ENCODE measurements at places on chromosomes 1 and 21.

DNA sequence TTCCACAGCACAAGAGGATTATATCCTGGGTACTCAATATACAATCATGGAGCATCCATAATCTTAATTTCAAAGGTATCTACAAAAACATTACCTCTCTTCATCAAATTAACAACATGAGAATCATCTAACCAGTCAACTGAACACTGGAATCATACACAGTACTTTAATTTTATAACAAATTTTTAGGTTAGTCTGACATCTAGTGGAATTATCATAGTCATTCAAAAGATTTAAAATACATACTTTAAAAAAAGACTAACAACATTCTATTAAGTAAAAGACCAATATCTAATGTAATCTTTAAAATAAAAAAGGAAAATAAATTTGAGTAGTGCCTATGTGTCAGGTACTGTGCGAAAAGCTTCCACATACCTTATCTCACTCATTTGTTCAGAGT lies 16.8 kb upstream of the SH3GLB1 start:
- no peak for DNase-seq

DNA sequence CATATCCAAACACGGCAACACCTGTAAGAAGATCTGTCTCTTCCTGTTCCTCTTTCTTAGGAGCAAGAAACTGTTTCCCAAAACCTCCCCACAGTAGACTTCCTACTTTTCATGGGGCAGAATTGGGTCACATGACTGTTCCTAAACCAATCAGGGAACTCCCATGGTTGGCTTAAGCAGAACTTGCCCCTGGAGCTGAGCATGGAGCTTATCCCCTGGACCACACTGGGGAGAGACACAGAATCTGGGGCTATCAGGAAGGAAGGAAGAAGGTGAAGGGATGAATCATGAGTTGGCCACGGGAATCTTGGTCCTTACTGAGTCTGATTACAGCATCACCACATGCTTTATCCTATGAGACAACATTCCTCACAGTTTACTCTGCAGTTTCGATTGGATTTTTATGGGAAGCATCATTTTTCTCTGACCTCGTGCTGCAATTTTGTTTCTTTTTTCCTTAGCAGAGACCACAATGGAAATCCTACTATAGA lies 81.8 kb downstream of the CDC7 start:
- DNase-seq = no peak

DNA sequence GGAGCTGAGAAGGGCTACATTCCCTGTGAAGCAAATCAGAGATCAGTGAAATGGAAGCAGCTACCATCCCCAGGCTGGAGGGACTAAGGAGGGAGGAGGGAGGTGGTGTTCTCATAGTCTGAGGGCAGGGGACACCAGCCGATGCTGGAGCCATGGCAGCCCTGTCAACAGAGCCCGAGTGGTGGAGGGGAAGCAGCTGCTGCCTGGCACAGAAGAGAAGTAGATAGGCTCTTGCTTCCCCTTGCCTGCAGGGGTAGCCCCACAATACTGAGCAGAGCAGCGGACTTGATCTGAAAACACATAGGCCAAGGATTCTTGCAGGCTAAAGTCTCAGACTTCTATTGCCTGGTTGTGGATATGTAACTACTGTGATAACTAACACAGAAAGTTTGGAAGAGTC lies 255.1 kb downstream of the FGGY start:
- no peak for DNase-seq

DNA sequence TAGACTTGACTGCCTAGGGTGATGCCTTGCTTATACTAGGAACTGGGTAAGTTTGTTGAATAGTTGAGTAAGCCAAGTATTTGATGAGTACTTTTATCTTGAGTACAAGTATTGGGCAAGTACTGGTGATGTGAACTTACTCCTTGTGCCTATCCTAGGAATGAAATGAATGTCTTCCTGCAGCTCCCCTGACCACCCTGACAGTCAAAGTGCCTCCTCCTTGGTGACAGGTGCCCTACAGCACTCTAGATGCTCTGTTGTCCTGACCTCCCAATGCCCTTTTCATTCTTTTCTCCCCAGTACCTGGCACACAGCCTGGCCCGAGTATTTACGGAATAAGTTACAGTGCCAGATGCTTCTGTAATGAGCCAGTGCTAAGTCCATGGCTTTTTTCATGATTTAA lies 25.5 kb downstream of the PCSK9 start:
- no peak for DNase-seq

DNA sequence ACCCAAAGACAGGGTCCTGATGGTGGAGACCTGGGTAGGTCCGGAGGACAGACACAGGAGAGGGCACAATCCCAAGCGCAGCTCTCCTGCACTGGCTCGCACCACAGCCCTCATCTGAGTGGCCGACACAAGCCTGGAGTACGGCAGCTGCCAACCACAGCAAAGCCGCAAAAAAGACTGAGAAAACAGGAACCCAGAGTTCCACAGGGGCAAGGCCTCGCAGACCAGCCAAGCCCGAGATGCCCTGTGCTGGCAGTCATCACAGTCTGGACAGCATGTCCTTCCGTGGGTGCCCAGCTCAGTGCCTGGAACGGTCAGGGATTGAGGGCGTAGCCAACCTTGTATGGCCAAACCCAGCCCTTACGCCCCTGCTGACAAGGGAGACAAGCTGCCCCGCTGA lies 11.4 kb downstream of the ZBTB48 start:
- no peak for DNase-seq

- DNase-seq = no peak
Observed at GRCh38 chr1:74412244-74412643, 100.2 kb downstream of the LRRC53 start.

- no peak for DNase-seq
Observed at GRCh38 chr1:33097137-33097611, 16.2 kb downstream of the AZIN2 start.

DNA sequence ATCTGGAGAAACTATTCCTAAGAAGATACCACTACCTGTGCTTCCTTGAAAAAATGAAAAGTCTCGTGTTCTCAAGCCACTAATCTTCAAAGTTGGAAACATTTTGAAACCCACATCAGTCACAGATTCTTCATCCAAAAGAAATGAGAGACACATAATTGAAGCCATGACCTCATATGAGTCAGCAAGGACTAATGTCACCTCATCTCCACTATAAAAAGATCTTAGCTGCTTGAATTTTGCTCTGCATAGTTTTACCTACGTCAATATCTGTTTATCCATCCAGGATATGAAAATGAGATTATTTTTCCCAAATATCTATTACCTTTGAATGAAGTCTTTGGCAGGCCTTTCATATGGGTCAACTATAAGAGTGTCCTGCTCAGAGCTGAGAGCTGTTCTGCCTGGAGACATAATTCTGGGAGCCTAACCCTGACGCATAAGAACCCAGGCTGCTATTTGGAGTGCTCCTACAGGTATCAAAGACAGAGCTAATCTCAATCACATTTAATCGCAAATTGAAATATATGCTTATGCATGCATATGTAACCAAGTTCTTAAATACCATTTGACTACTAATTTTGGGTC lies 312.5 kb upstream of the PKN2 start:
- peak; percentile 3 for DNase-seq

- peak; percentile 32 for DNase-seq
Observed at GRCh38 chr1:32063261-32063681, 9.5 kb upstream of the TMEM39B start.

DNA sequence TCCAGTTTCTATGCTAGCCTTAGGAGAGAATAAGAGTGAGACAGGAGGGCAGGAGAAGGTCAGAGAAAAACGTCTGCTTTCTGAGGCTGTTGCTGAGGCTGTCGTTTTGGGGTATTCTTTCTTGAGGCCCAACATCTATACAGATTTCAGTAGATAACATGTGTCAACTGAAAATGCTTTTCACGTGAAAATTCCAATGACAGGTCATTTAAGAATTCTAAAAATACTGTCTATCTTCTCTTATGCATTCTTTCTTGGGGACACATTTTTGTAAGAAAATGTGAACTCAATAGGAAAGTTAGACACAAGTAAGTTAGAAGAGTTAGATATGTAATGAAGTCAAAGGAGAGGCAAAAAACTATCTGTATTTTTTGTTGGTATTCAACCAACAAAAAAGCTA lies 150.8 kb downstream of the TGFB2 start:
- no peak for DNase-seq

DNA sequence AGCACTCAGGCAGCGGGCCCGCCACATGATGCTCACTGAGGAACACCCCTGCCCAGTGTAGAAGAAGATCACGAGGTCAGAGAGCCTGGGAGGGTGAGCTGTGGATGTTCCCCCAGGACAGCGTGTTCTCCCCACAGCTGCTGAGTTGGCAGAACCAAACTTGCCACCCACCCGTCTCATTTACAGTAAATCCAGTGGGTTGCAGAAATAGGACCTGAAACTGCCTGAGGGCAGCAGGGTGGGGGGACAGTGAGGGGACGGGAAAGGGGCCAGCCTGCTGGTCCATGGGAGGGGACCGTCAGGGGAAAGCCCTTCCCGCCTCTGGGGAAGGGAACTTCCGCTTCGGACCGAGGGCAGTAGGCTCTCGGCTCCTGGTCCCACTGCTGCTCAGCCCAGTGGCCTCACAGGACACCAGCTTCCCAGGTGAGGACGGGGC lies at the start of gene C1QB:
Gene C1QB, plus strand, starts transcription at position 356 of the 436 bp plus-strand sequence. CDS start 6,227 bp downstream, outside the sequence.
- DNase-seq = no peak

DNA sequence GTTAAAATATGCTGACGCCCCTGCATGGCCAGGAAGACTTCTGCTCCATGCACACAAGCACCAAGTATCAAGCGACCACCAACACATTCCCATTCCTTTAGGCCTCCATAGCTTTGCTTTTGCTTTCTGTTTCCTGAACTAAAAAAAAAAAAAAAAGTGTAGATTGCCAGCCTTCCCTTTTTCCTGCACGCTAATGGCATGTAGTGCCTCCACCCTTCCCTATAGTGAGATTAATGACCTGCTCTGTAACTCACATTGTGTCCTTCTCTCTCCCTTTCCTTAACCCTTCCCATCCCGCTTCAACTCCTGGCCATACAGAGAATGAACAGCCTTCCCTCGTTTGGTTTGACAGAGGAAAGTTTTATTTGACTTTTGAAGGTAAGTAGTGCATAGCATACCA lies 57.1 kb upstream of the DYNLT5 start:
- no peak for DNase-seq

DNA sequence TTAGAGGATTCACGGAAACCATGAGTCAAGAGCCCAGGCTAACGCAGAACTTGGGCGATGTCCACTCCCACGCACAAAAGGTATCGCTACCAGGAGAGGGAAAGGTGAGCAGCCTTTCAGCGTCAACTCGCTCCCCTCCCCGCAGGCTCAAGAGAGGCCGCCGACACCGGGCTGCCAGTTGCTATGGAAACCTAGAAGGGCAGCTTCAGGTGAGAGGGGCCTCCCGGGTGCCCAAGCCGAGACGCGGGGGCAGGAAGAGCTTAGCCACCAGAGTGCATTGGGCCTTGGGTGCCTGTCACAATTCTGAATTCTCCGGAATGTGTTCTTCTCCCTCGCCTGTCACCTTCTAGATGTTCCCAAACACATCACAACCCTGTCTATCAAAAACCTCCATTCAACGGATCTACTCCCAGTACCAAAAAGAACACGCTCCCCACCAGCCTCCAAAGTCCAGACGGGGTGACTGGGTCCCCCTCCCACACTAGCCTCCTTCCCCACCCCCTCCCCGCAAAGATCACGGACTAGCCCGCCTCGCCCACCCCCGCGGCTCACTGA lies 694 bp downstream of the MEAF6 start:
- DNase-seq = no peak

DNA sequence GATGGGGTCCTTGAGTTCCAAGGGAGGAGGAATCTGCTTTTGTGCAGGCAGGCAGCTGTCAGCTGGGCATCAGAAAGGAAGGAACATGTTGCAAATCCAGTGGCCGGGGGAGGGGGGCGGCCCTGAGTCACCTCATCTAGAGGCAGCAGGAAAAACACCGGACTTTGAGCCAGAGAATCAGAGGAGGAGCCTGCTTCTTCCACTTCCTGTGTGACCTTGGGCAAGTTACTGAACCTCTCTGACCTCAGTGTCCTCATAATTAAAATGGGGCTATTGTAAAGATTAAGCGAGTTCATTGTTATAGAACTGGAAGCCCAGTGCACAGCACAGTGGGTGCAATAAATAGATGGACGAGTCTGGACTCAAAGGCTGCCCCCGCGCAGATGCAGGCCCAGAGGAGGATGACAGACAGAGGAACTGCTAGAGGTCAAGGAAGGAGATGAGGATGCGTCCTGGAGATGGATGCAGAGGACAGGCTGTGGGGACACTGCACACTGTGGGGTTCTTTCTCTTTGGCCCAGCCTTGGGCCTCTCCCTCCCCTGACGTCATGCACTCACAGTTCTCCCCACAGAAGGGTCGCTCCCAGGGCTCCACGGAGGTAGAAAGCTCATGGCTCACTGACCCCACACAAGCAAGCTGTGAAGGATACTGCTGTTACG lies 714.3 kb downstream of the MATN1 start:
- no peak for DNase-seq

DNA sequence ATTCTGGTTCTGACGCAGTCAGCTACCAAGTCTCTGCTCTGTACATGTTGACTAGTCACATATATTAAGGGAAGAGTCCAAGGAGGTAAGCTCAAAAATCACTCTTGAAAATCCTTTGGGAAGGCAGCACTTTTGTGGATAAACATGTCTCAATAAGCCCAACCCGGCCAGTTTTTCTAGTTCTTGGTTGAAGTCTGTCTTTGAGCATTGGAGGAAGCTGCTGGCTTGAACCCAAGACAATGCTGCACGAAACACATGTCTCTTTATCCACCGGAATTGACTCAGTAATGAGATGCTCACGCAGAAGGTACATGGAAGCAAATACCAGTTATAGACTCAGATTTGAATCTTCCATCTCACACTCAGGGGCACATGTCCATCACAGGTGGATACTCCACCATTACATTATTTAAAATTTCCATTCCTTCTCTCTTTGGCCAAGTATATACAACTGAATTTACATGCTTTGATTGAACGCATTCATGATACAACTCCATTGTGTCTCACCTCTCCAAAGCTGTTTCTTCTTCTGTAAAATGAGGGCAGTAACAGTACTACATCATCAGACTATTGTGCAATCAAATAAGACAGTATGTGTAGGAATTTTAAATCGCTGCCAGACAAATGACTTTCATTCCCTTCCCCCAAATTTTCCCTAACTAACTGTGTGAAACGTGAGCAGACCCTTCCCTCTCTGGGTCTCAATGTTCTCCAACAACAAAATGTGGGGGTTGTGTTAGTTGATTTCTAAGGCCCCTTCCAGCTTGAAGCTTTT lies 9.6 kb upstream of the GUCA2A start:
- no peak for DNase-seq

DNA sequence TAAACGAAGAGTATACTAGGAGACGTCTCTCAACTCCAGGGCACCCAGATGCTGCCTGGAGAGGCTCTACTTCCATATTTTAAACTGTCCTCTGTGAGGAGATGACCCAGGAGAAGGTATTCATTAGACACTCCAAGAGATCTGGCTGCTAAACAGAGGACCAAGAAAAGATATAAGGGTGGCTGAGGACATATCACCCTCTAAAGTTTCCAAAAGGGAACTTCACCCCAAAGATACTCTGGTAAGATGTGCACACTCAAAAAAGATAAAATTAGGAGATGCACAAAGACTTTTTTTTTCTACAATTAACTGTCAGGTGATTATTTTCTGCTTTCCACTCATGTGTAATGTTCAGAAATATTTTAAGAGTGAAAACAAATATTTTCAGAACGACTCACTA lies 1.4 kb downstream of the ZNF670 start:
- no peak for DNase-seq

GRCh38 chr1:163168053-163168452 lies 34.7 kb downstream of the RGS5 start:
- peak; percentile 43 for DNase-seq

Measured in HCT116 (cell line).